ENCODE measurements at places on chromosomes 13 and 19.

- no peak for DNase-seq
Measured at GRCh38 chr19:5627395-5627904, 4.6 kb downstream of the SAFB start.

DNA sequence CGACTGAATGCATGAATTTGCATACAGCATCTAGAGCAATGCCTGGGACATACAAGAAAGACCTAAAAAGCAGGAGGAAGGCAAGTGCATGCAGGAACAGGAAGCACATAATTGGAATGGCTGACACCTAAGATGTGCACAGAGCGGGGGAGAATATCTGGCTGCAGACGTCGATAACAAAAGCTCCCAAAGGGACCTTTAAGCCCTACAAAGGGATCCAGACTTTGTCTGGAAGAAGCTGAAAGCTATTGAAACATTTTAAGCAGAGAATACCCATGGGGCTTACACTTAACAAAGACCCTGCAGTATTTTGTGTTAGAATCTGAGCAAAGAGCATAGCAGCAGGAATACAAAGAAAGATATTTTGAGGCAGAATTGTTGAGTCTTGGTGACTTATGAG is 107.4 kb upstream of the CLDN10 start:
- DNase-seq: no peak

DNA sequence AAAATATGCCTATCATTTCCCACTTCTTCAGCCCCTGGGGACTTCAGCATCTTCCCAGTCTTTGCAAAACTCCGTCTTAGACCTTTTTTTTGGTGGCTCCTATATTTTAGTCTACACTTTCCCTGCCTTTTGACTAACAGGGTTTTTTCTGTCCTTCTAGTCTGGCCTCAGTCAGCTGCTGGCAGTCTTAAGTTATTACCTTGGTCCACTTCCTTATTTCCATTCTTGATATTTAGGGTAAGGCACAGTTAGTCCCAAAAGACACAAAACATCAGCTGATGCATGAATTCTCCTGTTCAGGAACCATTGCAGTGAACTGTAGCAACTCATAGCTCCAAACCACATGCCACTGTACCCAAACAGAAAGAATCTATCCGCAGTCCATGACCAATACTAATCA is 234.6 kb upstream of the RFC3 start:
- DNase-seq: no peak

DNA sequence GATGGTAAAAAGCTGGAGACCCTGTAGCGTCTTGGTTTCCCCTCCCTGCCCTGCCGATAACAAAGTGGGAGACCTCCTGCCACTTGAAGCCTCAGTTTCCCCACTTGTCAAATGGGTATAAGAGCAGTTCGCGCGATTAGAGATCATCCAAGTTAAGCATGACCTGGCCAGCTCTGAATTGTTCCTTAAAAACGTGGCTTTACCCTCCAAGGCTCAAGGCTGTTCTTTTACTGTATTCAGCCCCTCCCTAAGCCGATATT is 421 bp downstream of the TNPO2 start:
- DNase-seq: no peak

DNA sequence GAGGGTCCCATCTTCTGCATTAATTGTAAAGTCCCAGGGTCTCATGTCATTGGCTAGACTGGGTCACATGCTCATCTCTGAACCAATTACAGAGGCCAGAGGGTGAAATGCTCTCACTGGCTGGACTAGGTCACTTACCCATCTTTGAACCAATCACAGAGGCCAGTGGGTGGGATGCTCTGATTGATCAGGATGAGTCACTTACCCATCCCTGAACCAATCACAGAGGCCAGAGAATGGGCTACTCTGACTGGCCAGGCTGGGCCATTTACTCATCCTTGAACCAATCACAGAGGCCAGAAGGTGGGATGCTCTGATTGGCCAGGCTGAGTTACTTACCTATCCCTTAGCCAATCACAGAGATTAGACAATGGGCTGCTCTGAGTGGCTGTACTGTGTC is 5.3 kb downstream of the MISP start:
- peak; percentile 73 for DNase-seq

DNA sequence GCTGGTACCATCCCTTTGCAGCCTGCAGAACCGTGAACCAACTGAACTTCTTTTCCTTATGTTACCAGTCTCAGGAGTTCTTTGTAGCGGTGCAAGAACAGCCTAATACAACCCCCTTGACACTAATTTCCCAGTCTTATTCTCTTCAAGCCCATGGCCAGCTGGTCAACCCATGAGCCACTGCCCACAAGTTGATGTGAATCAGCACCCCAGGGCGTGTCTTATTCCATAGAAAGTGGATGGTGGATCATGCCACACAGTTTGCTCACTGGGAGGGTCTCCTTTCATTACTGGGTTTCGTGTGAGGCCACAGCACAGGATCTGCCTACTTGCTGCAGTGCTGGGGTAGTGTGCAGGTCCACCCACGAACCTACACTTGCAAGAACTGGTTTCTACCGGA is 27.0 kb downstream of the TEX29 start:
- DNase-seq: no peak

DNA sequence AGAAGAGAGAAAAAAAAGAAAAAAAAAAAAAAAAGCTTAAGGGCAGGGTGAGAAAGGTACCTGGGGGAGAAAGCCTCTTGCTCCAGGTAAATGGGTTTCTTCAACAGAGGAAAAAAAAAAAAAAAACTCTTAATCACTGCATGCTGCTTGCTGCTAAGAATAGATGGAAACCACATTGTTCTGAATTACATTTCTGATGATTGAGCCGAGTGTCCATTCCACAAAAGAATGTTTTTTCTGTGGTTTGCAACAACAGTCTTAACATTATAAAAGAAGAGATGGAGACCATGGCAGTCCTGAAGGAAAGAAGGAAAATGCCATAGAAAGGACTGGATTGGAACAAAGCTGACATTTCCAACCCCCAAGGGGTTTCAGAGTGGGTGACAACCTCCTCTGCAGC is 1312.7 kb downstream of the SLITRK1 start:
- no peak for DNase-seq

- no peak for DNase-seq
Measured at GRCh38 chr13:60095300-60095699, 68.4 kb downstream of the DIAPH3 start.

DNA sequence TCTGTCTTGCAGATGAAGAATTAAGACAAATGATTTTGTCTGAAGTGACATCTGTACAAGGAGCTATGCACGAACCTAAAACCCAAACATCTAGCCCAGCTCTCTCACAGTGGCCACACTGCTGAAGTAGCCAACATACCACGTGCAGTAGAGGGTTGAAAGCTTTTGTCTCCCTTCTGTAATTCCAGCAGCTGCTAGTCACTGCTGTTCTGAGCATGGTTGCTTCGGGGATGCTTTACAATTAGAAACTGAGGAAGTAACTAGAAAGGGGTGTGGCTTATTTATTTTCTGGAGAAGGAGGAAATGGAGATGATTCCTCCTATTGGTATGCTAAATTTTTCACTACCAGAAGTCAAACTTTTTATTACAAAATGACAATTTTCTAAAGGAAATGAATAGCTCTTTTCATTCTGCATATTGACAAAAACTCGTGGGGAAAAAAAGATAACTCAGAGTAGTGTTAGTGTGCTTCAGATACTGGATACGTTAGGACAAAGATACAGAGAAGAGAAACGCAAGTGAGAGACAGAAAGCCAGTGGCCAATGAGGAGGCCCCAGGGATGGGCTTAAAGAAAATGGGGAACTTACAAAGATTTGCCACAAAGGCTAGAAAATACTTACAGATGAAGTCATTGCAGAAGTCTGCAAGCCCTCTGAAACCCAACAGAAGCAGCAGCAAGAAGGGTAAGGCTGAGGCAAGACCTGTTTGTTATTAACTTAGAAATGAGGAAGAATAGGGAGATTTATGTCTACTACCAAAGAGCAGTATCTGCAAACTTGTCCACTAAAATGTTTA is 192.7 kb upstream of the MIR17HG start:
- no peak for DNase-seq

DNA sequence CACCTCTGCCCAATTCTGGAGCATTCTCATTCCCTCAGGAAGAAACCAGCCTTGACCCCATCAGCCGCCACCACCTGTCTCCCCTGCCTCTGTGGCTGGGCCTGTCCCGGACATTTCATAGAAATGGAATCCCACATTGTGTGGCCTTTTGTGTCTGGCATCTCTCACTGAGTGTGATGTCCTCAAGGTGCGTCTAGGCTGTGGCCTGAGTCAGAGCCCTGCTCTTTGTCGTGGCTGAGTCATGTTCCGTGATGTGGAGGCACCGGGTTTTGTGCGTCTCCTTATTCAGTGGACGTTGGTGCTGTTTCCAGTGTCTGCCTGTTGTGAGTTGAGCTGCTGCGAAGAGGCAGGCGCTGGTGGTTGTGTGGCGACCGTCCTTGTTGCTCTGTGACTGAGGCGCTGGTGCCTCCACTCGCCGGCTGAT is 3.5 kb downstream of the FZR1 start:
- no peak for DNase-seq

- no peak for DNase-seq
Measured at GRCh38 chr13:75492389-75492788, 10.4 kb upstream of the TBC1D4 start.

DNA sequence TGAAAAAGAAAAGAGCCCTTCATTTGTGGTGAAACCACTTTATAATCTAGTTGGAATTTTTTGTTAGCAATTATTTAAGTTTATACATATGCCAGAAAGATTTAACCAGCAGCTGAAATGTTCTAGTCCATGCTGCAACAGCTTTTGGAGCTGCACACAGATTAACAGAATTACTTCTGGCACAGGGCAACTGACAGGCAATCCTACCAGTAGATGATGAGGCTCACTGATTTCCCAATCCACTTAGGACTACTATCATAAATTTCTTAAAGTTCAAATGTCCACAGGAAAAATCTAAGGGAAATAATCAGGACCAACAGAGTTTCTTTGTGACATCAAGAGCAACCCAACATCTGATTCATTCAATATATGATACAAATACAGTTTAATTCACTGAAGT is 78.8 kb downstream of the CRYL1 start:
- DNase-seq: no peak

DNA sequence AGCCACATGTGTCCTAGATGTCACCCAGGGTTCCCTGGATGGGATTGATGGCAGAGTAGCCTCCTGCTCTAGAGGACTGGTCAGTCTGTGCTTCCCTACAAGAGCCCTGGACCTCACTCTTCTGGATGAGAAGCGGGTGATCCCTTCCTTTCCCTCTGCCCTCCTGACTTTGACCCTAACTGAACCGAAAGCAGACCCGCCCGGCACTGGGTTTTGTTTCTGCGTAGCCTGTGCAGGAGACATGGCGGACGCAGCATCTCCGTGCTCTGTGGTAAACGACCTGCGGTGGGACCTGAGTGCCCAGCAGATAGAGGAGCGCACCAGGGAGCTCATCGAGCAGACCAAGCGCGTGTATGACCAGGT is 4.9 kb downstream of the THOP1 start:
- DNase-seq: no peak

DNA sequence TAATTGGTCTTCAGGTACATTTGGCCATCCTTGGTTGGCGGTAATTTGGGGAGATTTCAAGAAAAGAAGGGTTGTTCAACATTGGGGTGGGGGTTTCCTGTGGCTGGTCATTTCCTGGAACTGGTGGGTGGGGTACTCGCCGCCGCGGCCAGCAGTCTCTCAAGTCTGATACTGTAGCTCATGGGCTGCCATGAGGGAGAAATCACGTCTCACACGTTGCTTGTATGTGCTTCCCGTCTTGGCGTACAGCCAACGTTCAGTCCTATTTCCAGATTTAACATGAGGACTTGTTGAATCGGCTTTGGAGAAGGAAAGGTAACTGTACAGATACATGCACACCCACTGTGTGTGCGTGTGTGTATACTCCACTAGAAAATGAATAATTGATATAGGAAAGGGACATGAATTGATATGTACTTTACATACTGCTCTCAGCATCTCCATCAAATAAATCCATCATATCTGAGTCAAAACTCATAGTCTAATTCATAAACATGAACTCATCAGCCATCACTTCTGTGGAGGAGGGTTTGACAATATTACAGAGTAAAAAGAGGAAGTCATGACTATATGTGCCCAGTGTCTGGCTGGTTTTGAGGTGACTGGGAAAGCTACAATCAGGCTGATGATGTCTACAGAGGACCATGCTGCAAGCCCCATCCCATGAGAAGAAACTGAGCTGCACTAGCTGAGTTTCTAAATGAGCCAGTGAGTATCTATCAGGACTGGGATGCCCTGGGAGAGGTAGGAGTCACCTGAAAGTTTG is 418.1 kb downstream of the TSHZ3 start:
- DNase-seq: no peak

- DNase-seq: peak; percentile 43
Measured at GRCh38 chr13:110448230-110448629, 113.3 kb downstream of the RAB20 start.

DNA sequence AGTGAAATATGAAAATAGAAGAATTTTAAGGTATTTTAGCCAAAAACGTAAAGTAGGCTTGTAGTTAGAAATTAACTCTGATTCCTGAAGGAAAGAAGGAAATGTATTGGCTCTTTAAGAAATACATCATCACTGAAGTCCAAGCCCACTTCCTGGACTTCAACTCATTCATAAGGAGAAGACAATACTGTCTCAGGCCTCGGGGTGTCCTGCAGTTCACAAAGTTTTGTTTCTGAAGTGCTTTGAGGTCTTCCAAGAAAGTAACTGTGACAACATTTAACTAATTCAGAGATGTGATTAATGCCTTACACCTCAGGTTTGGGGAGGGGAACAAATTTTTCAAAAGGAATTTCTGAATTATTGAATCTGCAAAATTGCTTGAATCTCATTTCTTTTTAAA is 65.8 kb upstream of the STARD13 start:
- DNase-seq: peak; percentile 27

- DNase-seq: no peak
Measured at GRCh38 chr19:5994405-5995165, 16.6 kb upstream of the RANBP3 start.

GRCh38 chr13:113152691-113152983 is 5.8 kb upstream of the PROZ start:
- no peak for DNase-seq

GRCh38 chr19:6876748-6877147 is 10.6 kb upstream of the ADGRE1 start:
- no peak for DNase-seq

DNA sequence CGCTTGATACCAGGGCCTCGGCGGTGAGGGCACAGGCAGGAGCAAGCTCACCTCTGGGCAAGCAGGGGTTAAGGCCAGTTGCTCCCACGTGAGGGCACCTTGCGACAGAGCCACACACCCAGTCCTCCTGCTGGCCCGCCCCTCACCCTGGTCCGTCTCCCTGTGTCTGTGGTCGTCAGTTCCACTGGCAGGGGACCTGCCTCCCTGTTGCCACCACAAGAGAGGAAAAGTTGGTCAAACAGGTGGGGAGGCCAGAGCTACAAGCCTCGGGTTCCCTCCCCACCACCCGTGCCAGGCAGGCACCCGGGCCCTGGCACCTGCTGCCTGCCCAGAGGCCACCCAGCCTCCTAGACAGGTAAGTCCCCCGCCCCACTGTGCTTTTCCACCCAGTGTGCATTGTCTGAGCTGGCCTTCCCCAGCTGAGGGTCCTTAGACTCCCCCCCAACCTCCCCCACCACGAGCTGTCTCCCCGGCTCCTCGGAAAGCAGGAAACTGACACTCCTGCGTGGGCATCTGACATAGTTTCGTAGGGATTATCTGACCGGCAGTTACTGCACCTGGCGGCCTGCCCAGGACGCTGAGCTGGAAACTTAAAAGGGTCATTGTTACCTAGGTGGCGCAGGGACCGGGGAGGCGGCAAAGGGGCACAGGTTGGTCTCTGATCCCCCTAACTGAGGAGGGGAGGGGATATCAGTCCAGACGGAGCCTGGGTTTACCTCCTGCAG is at the start of gene TJP3:
Gene TJP3, plus strand, starts transcription at position 178 of the 725 bp plus-strand sequence. CDS start 20,049 bp downstream, outside the sequence.
- DNase-seq: peak; percentile 65

- no peak for DNase-seq
Measured at GRCh38 chr19:13095934-13096927, 6.4 kb downstream of the LYL1 start.

GRCh38 chr19:5081443-5082161 is 112.7 kb downstream of the KDM4B start:
- no peak for DNase-seq

- no peak for DNase-seq
Measured at GRCh38 chr13:52141299-52141698, 12.4 kb upstream of the NEK5 start.

Measured in HCT116 (cell line).